A673 (cell line): ENCODE measurements at places on chromosomes 13 and 19. TPM values are rescaled to one million over a fixed set of nuclear protein-coding genes. Genes with fewer than 3 reads are reported as not detected.

DNA sequence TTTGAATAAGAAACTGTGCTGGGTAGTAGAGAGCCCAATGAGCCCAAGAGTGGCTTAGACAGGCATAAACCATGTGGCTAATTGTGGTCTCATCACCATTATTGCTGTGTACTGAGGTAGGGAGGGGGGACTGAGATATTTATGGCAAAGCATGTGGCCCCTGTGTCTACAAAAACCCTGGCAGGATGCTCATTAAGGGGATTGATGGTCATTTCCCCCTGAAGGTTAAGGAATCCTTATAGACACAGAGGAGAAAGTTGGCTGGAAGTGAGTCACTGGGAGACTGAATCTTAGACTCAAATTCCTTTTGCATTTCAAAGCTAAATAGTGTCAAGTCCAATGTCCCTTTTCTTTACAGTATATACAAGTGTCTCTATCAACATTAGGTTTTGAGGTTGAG is 9.8 kb upstream of the DACT3 start:
- H3K4me1 ChIP-seq: no peaks in the 10 kb centered on the region
- H3K36me3 ChIP-seq: peaks cover 10% of the 10 kb centered on the region
- DNase-seq: no peak
- no peak overlapping the region for H3K27ac ChIP-seq

DNA sequence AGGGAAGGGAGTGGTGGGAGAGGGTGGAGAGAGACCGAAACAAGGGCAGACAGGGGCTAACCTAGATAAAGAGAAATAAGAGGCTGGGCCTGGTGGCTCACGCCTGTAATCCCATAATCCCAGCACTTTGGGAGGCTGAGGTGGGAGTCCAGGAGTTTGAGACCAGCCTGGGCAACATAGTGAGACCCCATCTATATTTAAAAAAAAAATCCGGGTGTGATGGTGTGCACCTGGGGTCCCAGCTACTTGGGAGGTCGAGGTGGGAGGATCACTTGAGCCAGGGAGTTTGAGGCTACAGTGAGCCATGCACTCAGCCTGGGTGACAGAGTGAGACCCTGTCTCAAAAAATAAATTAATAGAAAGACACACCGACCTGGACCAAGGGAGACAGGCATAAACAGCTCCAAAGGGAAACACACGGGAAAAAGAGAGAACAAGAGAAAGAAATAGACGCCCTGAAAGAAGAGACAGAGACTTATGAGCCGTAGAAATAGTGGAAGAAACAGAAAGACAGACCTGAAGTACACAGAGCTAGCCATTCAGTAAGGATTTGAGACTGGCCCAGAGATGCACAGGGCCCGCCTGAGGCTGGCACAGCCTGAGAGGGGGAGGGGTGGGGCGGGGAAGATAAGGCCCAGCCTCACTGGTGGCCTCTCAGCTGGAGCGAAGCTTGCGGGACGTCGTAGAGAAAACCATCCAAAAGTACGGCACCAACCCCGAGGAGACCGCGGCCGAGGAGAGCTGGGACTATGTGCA is 2.2 kb downstream of the CD37 start:
- DNase-seq: no peak
- peaks cover 17% of the 10 kb centered on the region for H3K36me3 ChIP-seq
- peaks cover 29% of the 10 kb centered on the region for H3K4me1 ChIP-seq

GRCh38 chr13:30700364-30700763 is 35.0 kb upstream of the ALOX5AP start:
- no peak for DNase-seq
- H3K27me3 ChIP-seq: no peaks in the 10 kb centered on the region
- no peak overlapping the region for H3K4me3 ChIP-seq
- H3K36me3 ChIP-seq: no peaks in the 10 kb centered on the region
- H3K27ac ChIP-seq: no peak overlapping the region
- peaks cover 12% of the 10 kb centered on the region for H3K4me1 ChIP-seq

DNA sequence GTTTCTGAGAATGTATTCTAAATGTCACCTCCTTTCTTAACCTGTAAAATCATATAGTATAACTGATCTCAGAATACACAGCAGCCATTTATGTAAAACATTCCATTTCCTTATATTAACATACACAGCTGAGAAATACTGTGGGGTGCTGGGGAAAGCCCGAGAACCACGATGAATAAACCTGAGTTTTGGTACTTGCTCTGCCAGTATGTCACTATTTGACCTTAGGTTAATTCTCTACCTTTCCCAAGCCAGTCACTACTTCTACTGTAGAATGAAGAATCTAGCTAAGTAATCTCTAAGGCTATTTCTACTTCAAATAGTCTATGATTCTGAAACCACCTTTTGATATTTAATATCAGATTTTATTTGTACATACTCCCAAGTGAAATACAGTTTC is 173.7 kb downstream of the TBC1D4 start:
- H3K36me3 ChIP-seq: no peaks in the 10 kb centered on the region
- no peak overlapping the region for H3K4me3 ChIP-seq
- DNase-seq: no peak
- no peaks in the 10 kb centered on the region for H3K27me3 ChIP-seq

GFY gene
- not detected in 2 replicates for total RNA-seq

DNA sequence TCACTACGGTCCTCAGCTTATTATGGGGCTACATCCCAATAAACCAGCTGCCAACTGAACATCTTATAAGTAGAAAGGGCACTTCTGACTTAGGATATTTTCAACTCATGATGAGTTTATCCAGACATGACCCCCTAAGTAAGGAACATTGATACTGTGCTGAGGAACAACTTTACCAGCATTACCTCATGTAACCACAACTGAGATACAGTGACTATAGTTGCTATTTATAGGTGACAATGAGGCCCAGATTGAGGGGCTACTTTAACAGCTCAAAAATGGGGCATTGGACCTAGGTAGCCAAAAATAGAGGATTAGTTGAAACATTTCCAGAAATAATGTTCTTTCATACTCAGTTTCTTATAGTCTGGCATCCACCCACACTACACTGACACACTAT is 26.8 kb downstream of the SKA3 start:
- peaks cover 45% of the 10 kb centered on the region for H3K36me3 ChIP-seq
- no peak overlapping the region for H3K4me3 ChIP-seq
- peak overlapping the region; percentile 53 for H3K27ac ChIP-seq
- no peak for DNase-seq
- peaks cover 18% of the 10 kb centered on the region for H3K4me1 ChIP-seq
- H3K27me3 ChIP-seq: no peaks in the 10 kb centered on the region

SYT5 gene
- total RNA-seq: 0.28 TPM in 1 of 2 replicates, not detected in the other

- H3K4me3 ChIP-seq: no peak overlapping the region
- peaks cover 8% of the 10 kb centered on the region for H3K4me1 ChIP-seq
- no peaks in the 10 kb centered on the region for H3K36me3 ChIP-seq
- no peaks in the 10 kb centered on the region for H3K27me3 ChIP-seq
- no peak overlapping the region for H3K27ac ChIP-seq
- no peak for DNase-seq
Observed at GRCh38 chr13:73467125-73467524, 408.3 kb downstream of the KLF5 start.

MEDAG gene
- not detected in 2 replicates for total RNA-seq

C19orf38 gene
- not detected in 2 replicates for total RNA-seq

SOX1 gene
- 47.7 and 56.6 TPM in 2 replicates for total RNA-seq

ATP13A1 gene
- 88.1 and 94.4 TPM in 2 replicates for total RNA-seq

ICAM4 gene
- 0.58 and 1.5 TPM in 2 replicates for total RNA-seq

KCNN4 gene
- 0.20 TPM in 1 of 2 replicates, not detected in the other for total RNA-seq

DNA sequence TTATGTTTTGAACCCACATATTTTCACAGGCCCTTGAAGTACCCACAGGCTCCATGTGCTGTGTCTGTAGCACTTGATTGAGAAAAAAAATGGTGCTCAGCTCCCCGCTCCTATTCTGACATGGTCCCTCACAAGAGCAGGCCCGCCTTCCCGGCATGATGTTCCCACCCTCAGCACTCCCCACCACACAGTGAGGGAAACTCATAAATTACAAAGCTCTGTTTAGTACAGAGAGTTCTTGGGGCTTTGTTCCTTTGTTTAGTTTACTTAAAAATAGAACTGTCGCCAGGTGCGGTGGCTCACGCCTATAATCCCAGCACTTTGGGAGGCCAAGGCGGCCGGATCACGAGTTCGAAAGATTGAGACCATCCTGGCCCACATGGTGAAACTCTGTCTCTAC is 25.9 kb upstream of the ABCC4 start:
- no peaks in the 10 kb centered on the region for H3K36me3 ChIP-seq
- no peak overlapping the region for H3K4me3 ChIP-seq
- no peaks in the 10 kb centered on the region for H3K4me1 ChIP-seq
- DNase-seq: no peak
- H3K27me3 ChIP-seq: no peaks in the 10 kb centered on the region

ZMYM5 gene
- total RNA-seq: 15.3 and 17.4 TPM in 2 replicates

DNA sequence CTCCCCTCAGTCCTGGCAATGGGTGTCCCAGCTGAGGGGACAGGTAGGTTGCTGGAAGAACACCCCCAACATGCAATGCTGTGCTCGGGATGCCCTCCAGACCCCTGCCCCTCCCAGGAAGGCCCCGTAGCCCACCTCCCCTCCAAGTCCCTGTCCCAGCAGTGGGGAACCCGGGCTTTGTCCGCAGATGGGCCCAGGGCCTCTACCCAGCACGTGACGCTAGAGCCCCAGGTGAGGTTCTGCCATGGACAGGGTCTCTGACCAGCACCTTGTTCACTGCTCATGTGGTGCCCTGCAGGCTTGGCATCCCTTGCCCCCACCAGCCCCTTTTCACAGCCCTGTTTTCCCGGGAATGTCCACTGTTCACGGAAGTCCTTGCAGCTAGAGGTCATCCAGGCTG is 220.0 kb upstream of the SGCG start:
- no peak overlapping the region for H3K27ac ChIP-seq
- H3K4me3 ChIP-seq: no peak overlapping the region
- H3K27me3 ChIP-seq: no peaks in the 10 kb centered on the region
- DNase-seq: no peak

RFPL4AL1 gene
- total RNA-seq: not detected in 2 replicates

PEG3 gene
- total RNA-seq: 282 and 353 TPM in 2 replicates

DNA sequence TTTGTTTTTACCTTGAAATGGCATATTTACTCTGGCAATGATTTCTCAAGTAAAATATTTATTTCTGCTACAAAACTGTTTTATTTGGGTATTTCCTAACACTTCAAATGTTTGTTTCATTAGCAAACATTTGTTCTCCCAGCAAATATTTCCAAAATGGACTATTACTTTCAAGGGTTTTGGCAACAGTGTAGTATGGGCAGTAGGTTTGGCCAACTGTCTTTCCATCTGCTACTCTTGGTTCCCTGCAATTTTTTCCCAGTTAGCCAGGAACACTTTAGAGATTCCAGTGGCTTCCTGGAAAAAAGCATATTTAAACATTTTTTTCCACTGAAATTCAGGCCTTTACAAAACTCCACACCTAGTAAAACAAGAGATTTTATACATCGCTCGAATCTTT is 466.6 kb downstream of the SLITRK6 start:
- H3K27ac ChIP-seq: no peak overlapping the region
- H3K27me3 ChIP-seq: no peaks in the 10 kb centered on the region
- DNase-seq: no peak
- H3K36me3 ChIP-seq: no peaks in the 10 kb centered on the region
- H3K4me3 ChIP-seq: no peak overlapping the region

TEX101 gene
- not detected in 2 replicates for total RNA-seq

C13orf42 gene
- not detected in 2 replicates for total RNA-seq

GRCh38 chr13:93789058-93789457 is 562.5 kb downstream of the GPC6 start:
- no peak overlapping the region for H3K4me3 ChIP-seq
- H3K27me3 ChIP-seq: no peaks in the 10 kb centered on the region
- no peak for DNase-seq
- H3K27ac ChIP-seq: no peak overlapping the region
- no peaks in the 10 kb centered on the region for H3K4me1 ChIP-seq

GRCh38 chr19:56837492-56838023 is 3.0 kb downstream of the PEG3 start:
- peak overlapping the region; percentile 77 for H3K4me3 ChIP-seq
- H3K27ac ChIP-seq: peak overlapping the region; percentile 70
- peaks cover 40% of the 10 kb centered on the region for H3K36me3 ChIP-seq
- H3K4me1 ChIP-seq: peaks cover 7% of the 10 kb centered on the region

DNA sequence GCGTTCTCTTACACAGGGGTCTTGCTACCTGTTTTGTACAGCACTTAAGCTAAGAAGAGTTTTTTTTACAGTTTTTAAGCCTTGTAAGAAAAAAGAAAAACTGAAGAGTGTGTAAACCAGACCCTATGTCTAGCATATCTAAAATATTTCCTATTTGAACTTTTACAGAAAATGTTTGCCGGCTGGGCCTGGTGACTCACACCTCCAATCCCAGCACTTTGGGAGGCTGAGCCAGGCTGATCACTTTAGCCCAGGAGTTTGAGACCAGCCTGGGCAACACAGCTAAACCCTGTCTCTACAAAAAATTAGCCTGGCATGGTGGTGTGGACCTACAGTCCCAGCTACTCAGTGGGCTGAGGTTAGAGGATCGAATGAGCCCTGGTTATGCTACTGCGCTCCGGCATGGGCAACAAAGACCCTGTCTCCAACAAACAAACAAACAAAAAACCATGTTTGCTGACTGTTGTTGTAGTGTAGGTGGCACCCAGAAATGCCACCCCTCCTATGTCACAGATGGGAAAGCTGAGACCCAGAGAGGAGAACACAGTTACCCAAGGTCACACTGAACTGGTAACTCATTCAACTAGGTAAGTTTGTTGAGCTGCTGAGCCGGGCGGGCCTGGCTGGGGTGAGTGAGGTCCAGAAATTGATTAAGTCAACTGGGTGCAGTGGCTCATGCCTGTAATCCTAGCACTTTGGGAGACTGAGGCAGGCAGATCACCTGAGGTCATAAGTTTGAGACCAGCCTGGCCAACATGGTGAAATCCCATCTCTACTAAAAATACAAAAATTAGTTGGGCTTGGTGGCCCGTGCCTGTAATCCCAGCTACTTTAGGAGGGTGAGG is 1.9 kb upstream of the VASP start:
- no peaks in the 10 kb centered on the region for H3K36me3 ChIP-seq
- no peaks in the 10 kb centered on the region for H3K27me3 ChIP-seq
- no peak overlapping the region for H3K4me3 ChIP-seq
- no peak for DNase-seq

GRCh38 chr13:73898276-73898675 is 235.9 kb downstream of the KLF12 start:
- peaks cover 45% of the 10 kb centered on the region for H3K4me1 ChIP-seq
- H3K27ac ChIP-seq: no peak overlapping the region
- peak; percentile 72 for DNase-seq
- H3K36me3 ChIP-seq: no peaks in the 10 kb centered on the region
- no peaks in the 10 kb centered on the region for H3K27me3 ChIP-seq

SELENOW gene
- 107 and 121 TPM in 2 replicates for total RNA-seq
